ENCODE measurements at places on chromosomes 1 and 21.

- DNase-seq = peak; percentile 60
These were observed 1.3 kb downstream of the TGFBR3 start for GRCh38 chr1:91884459-91885212.

GRCh38 chr1:97209381-97209957 is 487.9 kb downstream of the PTBP2 start:
- DNase-seq = no peak

- no peak for DNase-seq
These were observed 170.4 kb downstream of the ACTL8 start for GRCh38 chr1:17925290-17926237.

GRCh38 chr1:12771186-12771585 is 2.4 kb upstream of the PRAMEF12 start:
- DNase-seq = no peak

DNA sequence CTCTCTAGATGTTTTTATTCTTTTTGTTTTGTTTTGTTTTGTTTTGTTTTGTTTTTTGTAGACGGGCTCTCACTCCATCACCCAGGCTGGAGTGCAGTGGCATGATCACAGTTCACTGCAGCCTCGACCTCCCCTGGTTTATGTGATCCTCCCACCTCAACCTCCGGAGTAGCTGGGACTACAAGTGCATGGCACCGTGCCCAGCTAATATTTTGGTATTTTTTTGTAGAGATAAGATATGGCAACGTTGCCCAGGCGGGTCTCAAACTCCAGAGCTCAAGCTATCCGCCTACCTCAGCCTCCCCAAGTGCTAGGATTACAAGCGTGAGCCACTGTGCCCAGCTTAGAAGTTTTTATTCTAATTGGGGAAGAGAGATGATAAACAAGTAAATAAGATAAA is 13.3 kb upstream of the TP53BP2 start:
- DNase-seq = no peak

- peak; percentile 94 for DNase-seq
These were observed 6.5 kb upstream of the GLRX2 start for GRCh38 chr1:193111641-193112090.

DNA sequence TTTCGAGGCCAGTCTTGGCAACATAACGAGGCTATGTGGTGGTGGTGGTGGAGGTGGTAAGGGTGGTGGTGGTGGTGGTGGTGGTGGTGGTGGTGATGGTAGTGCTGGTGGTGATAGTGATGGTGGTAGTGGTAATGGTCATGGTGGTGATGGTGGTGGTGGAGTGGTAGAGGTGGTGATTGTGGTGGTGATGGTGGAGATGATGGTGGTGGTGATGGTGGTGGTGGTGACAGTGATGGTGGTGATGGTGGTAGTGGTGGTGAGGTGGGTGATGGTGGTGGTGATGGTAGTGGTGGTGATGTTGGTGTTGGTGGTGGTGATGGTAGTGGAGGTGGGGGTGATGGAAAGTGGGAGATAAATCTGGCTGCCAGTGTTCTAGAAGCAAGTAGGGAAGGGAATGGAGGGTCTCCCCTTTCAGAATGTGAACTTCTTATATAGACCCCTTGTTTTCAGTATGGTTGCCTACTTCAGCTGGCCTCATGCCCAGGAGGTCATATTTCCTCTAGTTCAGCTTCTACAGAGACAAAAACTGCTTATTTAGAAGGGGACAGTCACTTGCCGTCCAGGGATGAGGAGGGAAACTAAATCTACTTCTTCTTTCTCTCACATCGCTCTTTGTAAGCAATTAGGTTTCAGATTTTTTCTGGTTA is 27.5 kb downstream of the SH3BGR start:
- DNase-seq = no peak

DNA sequence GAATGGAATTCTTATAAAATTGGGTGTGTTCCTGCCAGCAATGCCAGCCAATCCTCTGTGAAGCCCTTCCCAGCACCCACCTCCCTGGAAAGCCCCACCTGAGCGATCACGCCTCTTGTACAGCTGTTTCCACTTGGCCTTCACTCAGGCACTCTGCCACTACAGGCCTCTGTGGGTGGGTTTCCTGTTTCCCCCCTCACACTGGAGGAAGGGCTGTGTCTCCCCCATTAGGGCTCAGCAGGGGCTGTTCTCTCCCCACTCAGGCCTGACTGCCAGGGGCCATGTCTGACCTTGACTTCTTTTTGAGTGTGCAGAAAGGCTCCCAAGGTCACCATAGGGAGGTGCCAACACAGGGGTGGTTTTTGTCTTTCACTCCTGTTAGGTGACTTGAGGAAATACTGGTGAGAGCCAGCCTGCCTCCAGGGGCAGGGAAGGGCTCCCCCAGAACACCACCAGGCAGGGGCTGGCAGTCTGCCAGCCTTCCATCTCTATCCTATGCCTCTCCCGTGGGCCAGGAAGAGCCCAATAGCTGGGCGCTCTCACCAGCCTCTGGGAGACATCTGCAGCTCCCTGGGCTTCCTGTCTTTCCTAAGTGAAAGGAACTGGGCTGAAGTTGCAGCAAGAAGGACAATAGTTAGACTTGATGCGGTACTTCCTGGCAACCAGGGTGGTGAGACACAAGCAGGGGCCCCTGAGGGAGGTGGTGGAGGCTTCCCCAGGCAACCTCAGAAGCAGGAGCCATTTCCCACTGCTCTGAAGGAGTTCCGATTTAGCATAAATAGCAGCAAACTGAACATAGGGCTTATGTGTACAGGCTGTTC is 49.1 kb downstream of the ELK4 start:
- no peak for DNase-seq

DNA sequence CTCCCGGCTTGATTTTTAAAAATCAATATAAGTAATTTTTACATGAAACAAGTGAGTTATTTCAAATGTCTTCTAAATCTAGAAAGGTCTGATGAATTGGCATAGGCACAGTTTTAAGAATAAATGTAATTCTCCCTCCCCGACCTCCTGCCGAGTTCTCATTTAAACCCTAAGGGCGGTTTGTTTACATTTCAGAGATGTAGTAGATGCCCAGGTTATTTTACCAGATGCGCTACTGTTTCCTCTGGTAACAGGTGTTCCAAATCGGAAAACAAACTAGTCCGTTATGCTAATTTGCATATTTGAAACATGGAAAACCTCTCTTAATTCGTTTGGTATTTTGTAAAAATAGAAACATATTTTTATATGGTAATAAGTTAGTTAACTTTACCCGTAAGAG is 53.8 kb upstream of the CFAP126 start:
- no peak for DNase-seq

- peak; percentile 34 for DNase-seq
These were observed 60.5 kb upstream of the HP1BP3 start for GRCh38 chr1:20847611-20848080.

GRCh38 chr1:14945132-14946010 is 208.2 kb upstream of the TMEM51 start:
- DNase-seq = peak; percentile 92

- DNase-seq = no peak
These were observed 9.1 kb downstream of the TMEM50B start for GRCh38 chr21:33470701-33471100.

DNA sequence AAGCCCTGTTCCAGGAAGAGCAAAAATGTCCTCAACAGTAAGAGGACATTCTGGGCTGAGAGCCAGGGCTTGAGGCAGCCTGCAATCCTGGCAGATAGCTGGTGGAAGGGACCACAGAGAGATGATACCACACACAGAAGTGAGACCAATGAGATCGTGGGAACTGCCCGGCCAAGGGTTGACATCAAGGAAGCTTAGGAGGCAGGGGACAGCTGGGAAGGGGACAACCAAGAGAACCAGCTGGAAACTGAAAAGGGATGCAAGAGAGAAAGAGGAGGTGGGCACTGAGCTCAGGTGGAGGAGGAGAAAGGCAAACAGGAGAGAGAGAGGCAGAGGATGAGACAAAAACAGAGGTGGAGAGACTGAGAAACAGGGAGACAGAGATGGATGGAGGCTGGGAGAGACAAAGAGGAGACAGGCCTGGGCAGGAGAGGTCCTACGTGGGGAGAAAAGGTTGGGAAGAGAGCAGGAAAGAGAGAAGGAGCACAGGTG is 9.2 kb downstream of the PDZK1IP1 start:
- no peak for DNase-seq

DNA sequence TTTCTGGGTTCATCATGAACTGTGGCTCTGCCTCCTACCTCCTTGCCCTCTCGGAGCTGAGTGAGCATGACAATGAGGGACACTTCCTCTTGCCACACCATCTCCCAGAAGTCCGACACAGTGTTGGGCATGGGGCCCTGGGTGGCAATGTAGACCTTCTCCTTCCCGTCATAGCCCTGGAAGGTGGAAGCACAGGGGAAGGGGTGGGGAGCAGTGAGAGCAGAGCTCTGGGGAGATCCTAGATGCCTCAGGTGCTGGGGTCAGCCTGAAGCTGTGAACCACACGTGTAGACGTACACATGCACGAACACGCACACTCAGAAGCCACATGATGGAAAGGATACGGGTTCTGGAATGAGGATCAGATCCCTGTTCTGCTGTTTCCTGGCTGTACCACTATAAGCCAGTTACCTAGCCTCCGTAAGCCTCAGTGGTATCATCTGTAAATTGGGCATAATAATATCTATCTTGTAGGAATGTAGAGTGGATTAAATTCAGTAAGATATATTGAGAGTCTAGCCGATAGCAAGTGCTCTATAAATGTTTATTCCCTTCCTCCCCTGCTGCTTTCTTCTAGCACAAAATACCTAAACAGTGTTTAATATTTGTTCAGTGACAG is 6.1 kb downstream of the PTPN7 start:
- DNase-seq = no peak

- no peak for DNase-seq
These were observed 17.7 kb downstream of the TCP10L start for GRCh38 chr21:32567626-32568025.

GRCh38 chr1:11412141-11412540 is 66.8 kb upstream of the DISP3 start:
- no peak for DNase-seq

- DNase-seq = no peak
These were observed 60.2 kb upstream of the ARHGEF16 start for GRCh38 chr1:3393987-3394920.

- DNase-seq = no peak
These were observed 15.0 kb downstream of the CDKN2C start for GRCh38 chr1:50985094-50985493.

GRCh38 chr1:202860744-202861419 is 28.1 kb downstream of the RABIF start:
- DNase-seq = peak; percentile 66

DNA sequence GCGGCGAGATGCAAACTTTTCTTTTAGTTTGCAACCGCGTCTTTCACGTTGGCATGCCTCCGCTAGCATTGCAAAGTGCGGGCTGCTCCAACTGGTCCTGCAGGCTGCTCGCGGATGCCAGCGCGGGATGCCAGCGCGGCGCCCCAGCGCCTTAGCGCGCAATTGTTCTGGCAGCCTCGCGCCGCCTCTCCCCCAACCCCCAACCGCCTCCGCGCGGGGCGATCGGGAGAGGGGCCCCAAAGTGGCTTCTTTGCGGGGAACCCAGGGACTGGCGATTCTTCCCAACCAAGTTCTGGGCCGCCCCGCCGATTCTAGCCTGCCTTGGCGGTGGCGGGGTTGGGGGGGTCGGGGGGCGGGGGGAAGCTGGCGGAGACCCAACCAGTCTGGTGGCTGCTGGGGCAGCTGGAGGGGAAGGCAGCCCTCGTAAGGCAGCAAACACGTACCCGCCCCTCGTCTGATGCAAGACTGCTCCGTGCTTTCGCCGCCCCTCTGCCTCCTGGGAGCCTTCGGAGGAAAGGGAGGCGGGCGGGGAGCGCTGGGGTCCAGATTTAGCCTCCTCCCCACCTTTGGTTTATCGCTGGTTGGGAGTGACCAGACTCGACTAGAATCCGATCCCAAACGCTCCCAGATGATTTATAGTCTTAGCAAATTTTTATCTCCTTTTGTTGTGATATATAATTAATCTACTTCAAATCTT is 756 bp downstream of the PHGDH start:
- DNase-seq = peak; percentile 98

GRCh38 chr21:14271053-14271452 is 55.1 kb downstream of the RBM11 start:
- no peak for DNase-seq

DNA sequence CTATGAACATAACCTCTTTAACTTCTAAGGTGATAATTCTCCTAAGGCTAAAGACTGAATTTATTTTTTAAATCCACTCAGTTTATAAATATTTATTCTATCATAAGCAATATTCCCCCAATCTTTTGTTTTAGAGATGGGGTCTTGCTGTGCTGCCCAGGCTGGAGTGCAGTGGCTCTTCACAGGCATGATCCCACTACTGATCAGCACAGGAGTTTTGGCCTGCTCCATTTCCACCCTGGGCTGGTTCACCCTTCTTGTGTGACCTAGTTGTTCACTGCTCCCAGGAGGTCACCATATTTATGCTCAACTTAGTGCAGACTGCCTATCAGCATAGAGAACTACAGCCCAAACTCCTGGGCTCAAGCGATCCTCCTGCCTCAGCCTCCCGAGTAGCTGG is 38.6 kb downstream of the LPGAT1 start:
- no peak for DNase-seq

DNA sequence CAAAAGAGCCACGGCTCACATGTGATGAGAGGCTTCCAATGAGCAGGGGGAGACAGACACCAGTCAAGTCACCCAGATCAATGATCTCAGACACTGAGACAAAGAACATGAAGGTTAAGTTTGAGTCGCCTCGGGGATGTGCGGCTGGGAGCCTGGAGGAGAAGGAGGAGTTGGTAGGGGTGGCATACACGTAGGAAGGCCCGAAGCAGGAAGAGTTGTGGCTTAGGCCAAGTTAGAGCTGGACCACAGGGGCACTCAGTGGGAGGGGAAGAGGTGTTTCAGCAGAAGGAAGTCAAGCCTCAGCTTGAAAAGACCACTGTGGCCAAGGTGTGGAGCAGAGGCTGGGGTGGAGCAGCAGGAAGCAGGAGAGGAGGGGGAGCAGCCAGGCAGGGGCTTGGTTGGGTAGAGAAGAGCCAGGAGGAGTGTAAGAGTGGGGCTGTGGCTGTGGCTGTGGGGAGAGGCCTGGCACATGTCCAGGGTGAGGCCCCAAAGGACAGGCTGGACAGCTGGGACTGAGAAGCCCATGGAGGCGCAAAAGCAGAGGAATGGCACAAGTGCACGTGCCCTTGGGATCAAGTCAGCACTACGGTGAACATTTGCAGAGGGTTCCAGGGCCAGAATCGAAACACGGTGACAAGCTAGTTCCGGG is 27.6 kb downstream of the CTNNBIP1 start:
- DNase-seq = no peak

DNA sequence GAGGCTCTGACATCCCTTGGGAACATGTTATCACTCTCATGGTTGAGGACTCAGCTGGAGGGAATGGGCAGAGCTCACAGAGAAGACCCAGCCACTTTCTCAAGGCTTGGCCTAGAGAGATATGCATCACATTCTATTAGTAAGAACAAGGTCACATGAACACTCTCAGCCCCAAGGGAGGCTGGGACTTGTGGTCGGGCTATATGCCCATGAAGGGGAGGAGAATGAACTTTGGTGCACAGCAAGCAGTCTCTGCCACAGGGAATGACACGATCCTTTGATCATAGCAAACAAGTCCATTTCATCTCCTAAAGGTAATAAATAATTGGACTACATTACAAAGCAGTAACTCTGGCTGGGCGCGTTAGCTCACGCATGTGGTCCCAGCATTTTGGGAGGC is 105.7 kb downstream of the SYF2 start:
- DNase-seq = no peak

GRCh38 chr1:228802386-228803220 is 67.3 kb downstream of the RHOU start:
- DNase-seq = peak; percentile 67

- no peak for DNase-seq
These were observed 51.7 kb upstream of the AJAP1 start for GRCh38 chr1:4602462-4603294.
